ENCODE measurements at places on chromosomes 5 and 9.

DNA sequence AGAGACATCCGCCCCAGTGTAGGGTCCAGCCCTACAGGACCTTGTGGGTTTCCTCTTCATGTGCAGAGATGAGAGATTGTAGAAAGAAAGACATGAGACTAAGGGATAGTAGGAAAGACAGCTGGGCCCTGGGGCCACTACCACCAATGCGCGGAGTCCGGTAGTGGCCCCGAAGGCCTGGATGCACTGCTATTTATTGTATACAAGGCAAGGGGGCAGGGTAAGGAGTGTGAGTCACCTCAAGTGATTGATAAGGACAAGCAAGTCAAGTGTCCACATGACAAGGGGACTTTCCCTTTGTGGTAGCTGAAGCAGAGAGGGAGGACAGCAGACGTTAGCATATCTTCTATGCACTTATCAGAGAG, 6.2 kb upstream of the TMEM141 start:
- no peak for DNase-seq

- DNase-seq = no peak
These were observed 87.8 kb downstream of the HAPLN1 start for GRCh38 chr5:83632874-83633273.

DNA sequence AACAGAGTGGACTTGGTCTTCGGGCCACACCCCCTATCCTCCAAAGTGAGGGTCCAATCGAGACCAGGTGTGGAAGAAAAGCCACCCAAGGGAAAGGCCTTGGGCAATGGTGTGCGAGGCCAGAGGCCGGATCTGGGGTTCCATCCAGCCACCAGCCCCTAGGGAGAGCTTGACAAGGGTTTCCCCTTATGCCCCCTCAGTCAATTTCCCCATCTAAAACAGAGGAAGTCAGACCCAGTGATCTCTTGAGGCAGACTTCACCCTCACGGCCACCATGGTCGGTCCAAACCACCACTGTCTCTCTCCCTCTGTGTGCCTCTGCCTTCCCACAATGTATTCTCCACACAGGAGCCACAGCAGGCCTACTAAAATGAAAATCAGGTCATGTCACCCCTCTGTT, 82.9 kb downstream of the C5orf15 start:
- DNase-seq = no peak

DNA sequence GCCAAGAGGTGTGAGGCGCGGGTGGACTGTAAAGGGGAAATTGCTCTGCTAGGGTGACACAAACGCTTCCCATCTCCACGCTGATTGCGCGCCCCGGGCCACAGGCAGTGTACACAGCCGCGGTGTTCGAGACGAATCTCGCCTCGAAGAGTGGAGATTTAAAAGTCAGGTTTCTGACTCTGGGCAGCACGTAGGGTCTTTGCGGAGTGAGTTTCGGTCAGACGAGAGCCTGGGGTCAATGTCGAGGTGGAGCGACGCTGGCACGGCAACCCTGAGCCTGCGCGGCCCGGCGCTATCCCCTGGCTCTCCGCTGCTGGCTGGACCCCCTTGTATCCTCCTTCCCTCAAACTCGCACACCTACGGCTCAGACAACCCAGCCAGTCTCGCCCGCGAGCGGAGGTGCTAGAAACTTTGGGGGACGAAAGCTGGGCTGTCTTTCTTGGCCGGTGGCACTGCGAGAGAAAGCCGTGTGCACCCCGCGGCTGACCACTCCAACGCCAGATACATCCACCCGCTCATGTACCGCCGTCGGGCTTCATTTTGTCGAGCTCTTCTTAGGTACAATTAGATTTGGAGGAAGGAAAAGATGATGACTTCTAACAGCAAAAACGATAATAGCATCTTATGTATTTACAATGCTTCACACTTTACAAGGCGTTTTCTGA, 5.4 kb upstream of the FOXB2 start:
- no peak for DNase-seq

DNA sequence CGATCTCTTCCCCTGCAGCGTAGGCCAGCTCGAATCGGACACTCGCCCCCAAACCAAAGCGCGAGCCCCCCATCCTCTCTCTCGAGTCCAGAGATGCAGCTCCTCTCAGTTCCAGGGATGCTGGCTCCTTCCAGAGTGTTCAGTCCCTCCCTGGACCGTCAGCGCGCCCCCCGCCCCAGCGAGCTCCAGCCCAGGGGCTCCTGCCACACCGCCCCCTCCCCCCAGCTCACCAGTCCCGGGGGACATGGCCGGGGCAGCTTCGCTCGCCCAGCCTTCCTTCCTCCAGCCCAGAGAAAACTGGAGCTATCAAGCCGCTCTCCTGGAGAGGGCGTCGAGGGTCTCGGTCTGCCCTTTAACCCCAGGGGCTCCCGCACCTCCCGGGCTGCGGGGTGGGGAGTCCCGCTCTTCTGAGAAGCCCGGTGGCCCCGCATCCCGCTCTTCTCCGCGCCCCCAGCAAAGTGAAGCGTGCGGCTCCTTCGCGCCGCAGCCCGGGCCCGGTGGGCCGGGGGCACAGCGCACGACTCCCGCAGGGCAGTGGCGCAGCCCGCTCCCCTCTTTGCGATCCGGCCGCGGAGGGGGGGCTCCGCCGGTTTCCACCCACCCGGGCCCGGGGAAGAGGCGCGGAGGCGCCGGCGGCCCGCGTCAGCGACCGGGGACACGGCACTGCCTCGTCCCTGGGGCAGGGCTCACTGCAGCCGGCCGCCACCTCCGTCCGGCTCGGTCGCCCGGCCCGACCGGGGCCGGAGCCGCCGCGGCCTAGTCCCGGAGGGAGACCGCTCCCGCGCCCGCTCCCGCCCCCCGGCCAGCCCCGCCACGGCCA, 587 bp downstream of the MIER3 start:
- DNase-seq = no peak

- no peak for DNase-seq
These were observed 77.0 kb downstream of the ZNF354C start for GRCh38 chr5:179137016-179137642.

DNA sequence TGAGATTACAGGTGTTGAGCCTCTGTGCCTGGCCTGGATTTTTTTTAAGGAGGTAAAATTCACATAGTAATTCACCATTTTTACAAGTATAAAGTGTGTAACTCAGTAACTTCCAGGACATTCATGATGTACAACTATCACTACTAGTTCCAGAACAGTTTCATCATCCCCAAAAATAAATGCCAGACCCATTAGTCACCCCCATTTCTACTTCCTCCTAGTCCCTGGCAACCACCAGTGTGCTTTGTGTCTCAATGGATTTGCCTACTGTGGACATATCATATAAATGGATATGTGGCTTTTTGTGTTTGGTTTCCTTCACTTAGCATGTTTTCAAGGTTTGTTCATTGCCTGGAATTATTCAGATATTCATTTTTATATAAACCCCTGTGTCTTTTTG, 72.5 kb upstream of the PANK3 start:
- DNase-seq = no peak

- DNase-seq = no peak
These were observed 40.8 kb upstream of the LARP1 start for GRCh38 chr5:154714266-154714986.

- no peak for DNase-seq
These were observed 7.1 kb downstream of the RXRA start for GRCh38 chr9:134333234-134333873.

DNA sequence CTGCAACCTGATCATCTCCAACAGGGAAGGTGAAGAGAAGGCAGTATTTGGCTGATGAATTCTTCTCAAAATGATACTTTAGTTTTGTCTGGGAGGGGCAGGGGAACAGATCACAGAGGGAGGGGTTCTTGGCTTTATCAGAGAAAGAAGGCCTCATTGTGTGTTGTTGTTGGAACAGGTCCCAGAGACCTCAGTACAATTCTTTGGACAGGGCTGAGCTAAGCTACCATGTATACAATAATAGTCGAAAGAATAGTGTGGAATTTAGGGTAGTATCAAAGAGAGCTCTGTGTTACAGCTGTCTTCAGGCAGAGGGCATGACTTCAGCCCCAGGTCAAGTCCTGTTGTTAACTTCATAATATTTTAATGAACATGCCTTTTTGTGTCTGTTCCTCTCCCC, 39.9 kb downstream of the ARHGAP26 start:
- DNase-seq = no peak

DNA sequence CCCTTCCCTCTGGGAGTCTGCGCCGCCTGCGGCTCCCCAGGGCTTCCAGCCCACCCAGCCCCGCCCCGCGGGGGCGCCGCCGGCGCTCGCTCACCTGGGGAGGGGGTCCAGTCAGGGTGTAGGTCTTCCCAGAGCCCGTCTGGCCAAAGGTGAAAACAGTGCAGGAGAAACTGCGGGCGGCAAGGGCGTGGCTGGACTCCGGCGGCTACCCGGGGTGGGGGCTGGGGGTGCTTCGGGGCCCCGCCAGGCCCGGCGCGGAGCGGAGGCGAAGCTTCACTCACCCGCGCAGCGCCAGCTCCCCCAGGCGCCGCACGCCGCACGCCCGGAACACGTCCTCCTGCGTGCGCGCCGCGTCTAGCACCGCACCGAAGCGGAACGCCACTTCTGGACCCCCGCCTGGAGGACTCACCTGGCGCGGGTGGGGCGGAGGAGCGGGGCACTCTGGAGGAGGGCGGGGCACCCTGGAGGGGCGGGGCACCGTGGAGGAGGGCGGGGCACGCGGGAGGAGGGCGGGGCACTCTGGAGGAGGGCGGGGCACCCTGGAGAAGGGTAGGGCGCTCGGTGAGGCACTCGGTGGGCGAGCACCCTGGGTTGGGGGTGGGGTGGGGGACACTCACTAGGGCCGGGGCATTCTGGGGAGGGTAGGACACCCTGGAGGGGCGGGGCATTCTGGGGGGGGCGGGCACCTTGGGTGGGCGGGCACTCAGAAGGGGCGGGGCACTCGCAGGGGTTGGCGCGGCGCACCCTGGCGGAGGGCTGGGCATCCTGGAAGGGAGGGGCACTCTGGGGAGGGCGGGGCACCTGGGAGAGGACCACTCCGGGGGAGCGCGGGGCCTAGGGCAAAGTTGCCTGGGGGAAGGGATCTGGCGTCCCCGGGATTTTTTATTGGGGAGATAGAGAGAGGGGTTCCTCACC, 814 bp downstream of the KIF12 start:
- peak; percentile 35 for DNase-seq

GRCh38 chr5:33809936-33810335, 81.9 kb downstream of the ADAMTS12 start:
- DNase-seq = no peak

Measured in NCI-H510A (cell line).